ENCODE measurements at places on chromosomes 3 and 15.

DNA sequence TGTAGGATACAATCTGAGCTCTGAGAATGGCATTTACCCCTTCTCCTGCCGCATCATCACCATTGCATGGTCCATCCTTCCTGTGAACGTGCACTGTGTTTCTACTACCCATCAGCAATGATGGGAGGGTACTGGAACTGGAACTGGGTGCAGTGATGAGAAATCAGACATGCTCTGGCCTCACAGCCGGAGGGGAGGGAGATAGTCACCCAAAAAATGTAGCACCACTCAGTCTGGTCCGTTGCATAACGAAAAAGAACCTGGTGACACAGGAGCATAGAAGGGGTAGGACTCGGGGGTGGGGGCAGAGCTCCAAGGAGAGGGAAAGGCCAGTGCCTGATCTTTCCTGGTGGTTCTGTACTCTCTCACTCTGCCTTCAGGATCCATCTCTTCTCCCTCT is 205.0 kb downstream of the RPLP1 start:
- no peak for DNase-seq

DNA sequence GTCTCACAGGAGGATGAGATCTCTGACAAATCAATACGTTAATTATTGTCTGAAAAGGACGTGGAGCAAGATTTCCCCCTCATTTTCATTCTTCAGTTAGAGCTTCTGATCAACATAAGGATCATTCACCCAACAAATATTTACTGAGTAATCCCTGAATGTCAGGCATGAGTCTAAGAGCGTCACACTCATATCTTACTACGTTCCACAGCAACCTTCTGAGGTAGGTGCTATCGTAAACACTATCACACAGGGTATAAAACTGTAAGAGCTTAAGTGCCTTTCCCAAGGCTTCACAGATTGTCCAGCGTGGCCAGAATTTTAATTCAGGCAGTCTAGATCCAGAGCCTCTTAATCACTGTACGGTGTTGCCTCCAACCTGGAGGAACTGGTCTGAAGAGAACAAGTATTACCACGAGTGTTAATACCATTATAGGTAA is 10.6 kb upstream of the TM4SF1 start:
- peak; percentile 96 for DNase-seq

- no peak for DNase-seq
Measured at GRCh38 chr15:70342141-70342540, 244.4 kb upstream of the TLE3 start.

DNA sequence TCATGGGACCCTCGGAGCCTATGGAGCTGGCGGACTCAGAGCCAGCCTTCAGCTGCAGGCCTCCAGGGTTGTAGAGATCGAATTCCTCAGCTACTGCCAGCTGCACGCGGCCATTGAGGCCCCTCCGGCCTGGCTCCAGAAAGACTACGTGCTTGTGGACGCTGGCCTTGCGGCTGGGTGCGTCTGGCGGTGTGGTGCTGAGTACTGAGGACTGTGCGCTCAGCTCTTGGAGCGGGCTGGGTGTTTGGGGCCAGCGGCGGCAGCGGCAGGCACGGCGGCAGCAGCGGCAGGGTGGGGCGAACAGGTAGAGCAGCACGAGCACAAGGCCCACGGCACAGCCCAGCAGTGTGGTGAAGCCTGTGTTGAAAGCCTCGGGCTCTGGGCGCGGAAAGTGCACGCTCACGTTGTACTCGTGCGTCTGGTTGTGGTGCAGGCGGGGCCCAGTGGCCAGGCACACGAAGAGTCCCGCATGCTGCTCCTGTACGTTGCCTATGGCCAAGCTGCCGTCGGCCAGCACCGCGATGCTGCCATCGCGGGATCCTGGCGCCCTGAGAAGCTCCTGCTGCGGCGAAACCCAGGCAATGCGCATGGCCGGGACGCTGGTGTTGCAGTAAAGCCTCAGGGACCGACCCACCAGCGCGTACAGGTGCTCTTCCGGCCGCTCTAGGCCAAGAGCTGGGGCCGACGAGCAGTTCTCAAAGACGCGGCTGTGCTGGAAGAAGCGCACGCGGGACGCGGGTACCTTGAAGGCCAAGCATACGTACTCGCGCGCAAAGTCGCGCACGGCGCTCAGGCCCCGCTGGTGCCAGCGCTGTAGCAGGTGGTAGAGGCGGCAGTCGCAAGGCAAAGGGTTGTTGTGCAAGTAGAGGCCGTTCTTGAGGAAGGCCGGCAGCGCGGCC is 1.3 kb downstream of the AMIGO3 start:
- no peak for DNase-seq

- no peak for DNase-seq
Measured at GRCh38 chr3:141828890-141829289, 47.6 kb upstream of the ATP1B3 start.

- DNase-seq = no peak
Measured at GRCh38 chr3:197088370-197088769, 58.8 kb upstream of the MELTF start.

- DNase-seq = no peak
Measured at GRCh38 chr15:39411102-39411989, 169.5 kb upstream of the THBS1 start.

DNA sequence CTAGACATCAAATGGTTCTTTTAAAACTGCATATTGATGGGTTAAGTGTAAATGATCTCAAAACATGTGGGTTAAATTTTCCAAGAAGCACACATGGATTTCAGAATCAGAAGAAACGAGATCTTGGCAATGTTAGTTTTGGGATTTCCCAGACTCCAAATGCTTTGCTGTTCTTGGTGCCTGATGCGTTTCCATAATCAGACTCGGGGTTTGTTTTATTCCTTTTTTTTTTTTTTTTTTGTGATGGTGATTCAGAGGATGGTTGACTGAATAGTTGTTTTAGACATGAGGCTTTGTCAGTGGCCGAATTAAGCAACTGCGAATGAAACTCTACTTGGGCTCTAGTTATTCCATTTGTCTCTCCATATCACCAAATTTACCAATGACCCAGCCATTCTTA is 52.2 kb upstream of the FAM98B start:
- no peak for DNase-seq

- no peak for DNase-seq
Measured at GRCh38 chr3:144650380-144650779, 678.8 kb downstream of the DIPK2A start.

GRCh38 chr3:78875436-78875835 is 892.4 kb downstream of the ROBO1 start:
- no peak for DNase-seq

GRCh38 chr3:123028233-123028828 is 768 bp upstream of the SEMA5B start:
- peak; percentile 28 for DNase-seq

GRCh38 chr15:71294251-71294910 is 179.1 kb downstream of the THSD4 start:
- peak; percentile 92 for DNase-seq

GRCh38 chr3:189222927-189223636 is 51.3 kb downstream of the TPRG1 start:
- no peak for DNase-seq

DNA sequence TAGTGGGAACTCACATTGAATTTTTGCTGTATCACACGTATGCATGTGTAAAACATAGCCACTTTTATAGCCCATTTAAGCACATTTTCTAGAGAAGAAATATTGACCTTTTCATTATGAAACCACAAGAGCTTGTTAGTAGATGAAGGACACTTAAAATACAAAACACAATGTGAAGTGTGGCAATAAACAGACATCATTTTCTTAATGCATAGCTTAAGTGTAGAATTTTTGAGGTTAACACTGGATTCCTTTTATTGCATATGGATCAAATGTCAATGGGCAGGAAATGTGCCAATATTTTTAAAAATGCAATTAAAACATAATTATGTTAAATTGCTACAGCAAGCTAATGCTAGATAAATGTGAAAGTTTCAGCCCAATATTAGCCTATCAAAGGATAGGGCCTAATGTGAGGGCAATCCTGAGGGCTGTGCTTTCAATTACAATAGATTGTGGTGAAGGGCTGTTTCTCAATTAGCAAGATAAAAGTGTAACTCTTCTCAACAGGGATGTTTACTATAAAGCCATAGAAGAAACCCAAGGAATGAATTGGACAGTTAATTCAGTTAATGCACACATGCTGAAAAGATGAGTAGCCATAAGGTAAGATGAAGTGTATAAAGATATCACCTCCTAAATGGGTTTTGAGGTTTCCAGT is 489.0 kb upstream of the CDIN1 start:
- DNase-seq = no peak

- DNase-seq = no peak
Measured at GRCh38 chr3:36132214-36132613, 248.1 kb upstream of the STAC start.

DNA sequence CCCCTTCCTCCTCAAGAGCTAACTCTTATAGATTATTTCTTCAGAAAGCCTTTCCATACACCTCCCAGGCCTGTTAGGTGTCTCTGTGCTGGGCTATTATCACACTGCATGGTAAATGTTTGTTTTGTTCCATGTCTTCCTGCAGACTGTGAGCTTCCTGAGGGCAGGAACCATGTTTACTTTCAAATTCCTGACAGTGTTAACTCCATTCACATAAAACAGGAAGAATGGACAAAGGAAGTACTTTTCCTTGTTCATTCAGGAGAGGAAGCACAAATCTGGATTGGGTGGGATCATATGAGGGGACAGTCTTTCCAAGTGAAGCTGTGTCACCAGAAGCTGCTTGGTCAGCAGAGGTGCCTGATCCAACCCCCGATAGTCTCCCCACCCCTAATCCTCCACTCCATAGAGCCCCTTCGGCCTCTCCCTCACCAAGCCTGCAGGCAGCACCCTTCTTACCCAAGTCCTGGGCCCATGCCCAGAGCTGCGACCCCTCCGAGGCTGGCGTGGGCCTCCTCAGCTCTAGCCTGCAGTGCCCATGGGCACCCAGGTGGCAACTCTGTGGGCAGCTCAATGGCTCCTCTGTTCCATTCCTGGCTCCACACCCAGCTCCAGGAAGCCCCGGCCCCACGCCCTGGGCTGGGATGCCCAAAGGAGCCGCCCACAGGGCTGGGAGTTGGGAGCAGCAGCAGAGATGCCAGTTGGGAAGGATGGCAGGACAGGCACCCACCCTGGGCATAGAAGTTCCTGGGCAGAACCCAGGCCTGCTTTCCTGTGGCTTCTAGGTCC is 6.9 kb downstream of the SHF start:
- no peak for DNase-seq

DNA sequence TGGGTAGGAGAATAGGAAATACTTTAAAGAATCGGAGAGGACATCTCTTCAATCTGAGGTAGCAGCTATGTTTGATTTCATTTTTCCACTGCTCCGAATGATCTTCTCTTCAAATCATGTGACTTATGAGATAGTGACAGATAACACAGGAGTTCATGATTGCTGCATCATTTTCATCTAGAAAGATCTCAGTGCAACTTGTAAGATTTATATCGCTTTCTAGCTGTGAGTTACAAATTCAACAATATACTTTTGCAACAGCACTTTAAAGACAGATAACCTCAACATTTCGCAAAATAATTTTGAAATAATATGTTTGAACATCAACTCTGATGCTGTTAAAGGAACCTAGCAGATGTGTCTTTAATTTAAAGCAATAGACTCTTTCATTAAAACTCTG is 99.9 kb upstream of the CCDC80 start:
- no peak for DNase-seq
